ENCODE measurements at places on chromosomes 12 and 14.

DNA sequence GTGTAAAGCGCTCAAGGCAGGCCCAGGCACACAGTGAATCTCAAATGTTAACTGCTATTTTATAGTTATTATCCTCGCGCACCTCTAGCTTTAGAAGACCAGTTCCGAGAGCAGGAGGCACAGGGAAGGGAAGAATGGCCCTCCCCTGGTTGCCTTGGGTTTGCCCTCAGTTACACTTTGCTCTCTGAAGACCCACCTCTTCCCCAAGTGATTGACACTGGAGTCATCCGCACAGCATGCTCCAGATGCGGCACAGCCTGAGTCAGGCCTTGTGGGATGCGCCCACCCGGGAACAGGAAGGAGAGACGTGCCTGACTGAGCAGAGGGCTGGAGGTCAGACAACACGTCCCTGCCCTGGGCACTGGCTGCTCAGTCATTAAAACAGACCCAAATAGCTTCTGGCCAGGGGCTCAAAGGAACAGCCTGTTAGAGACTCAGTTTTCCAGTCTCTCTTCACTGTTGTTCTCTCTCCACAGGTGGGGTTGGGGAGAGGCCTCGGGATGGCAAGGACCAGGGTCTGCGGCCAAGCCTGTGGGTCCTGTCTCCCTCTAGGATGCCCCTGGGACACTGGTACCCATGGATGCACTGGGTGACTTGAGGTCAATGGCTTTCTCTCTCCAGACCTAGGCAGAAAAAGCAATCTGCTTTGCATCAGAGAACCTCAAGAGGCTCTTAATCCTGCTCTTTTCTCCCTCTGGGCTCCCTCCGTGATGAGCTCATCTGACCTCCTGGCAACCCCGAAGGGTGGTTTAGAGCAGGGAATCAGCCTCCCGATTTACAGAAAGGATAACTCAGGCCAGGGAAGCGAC, 13.6 kb upstream of the MLXIP start:
- peak; percentile 49 for DNase-seq

- DNase-seq = no peak
These were observed 332 bp upstream of the TBC1D30 start for GRCh38 chr12:64824130-64824499.

DNA sequence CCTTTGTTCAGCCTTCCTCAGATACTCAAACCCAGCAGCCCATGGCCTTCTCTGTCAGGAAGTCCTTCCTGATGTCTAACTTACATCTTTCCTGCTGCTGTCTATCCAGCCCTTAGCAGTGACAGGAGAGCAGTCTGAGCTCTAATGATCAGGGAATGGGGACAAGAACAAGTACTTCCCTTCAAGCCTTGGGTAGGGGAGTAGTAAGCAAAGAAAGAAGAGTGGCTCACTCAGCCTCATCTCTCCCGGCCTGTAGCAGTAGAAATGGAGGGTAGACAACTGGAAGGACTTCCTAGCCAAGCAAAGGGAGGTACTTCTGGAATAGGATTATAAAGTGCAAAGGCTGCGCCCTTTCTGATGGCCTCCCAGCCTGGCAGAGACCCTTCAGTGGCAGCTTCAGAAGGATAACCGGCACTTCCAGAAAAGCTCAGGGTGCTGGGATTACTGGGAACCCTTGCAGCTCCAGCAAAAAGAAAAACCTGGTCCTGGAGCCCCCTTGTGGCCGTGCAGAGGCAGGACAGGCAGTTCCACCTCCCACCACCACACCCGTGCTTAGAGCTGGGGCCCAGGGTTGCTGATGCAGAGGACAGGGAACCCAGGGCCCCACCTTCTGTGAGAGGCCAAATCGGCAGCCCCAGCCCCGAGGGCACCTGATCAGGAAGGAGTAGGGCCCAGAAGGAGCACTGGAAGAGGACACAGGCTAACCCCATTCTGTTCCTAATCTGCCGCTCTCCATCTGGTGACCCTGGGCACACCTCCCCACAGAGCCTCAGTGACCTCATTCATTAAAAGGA, 12.4 kb upstream of the SMUG1 start:
- peak; percentile 71 for DNase-seq

- no peak for DNase-seq
These were observed 140.4 kb upstream of the GZMB start for GRCh38 chr14:24774187-24774915.

- peak; percentile 13 for DNase-seq
These were observed 162.3 kb downstream of the NDUFA12 start for GRCh38 chr12:94841177-94841576.

DNA sequence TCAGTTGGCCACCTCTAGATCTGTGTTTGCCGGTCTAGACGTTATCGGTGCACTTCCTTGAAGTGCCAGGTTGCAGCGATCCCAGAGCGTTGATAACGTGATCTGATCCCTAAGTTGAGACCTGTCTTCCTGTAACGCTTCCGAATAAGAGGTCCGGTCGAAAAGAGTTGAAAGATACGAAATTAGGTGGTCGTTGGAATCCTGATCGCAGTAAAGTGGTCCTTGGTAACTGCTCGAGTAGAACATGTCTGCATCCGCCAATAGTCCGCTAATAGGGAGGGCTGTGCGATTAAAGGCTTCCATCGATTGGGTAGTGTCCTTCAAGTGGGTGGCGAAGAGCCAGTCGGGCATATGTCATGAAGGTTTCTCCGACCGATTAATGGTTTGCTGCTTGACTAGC, 2.7 kb downstream of the SRSF5 start:
- DNase-seq = no peak

- DNase-seq = no peak
These were observed 48.8 kb upstream of the FOXN3 start for GRCh38 chr14:89465876-89466275.

DNA sequence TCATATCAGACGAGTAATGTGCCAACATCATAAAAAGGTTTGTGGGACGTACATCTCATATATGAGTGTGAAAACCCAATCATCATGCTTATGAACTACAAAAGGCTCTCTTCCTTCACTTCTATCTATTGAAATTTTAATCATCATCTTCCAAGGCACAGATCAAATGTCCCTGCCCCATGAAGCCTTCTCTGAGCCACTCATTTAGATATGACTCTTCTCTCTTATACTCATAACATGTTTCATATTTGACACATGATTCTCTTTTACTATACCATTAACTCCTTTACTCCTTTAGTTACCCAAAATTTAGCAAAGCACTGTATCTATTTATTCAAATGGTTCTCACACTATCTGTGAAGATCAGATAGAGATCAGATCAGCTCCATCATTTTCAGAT, 22.2 kb downstream of the RALGAPA1 start:
- DNase-seq = no peak

GRCh38 chr12:62135553-62136200, 124.5 kb upstream of the USP15 start:
- no peak for DNase-seq

DNA sequence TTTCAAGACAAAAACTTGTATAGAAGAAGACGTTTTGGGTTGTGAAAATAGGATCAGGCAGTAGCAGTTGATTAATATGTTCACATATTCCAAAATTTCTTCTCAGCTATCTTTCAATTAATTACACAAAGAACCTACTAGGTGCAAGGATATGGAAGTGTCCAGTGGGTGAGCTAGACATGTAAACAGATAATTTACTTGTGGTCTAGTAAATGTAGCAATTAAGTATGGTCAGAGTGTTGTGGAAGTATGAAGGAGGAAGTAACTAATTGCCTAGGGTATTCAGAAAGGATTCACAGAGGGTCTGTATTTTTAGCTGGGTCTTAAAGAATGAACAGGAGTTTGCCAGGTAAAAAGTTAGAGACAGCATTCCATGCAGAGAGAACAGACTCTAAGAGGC, 5.9 kb downstream of the GOLGA5 start:
- no peak for DNase-seq

Data from NCI-H1417 (cell line).